ENCODE measurements at places on chromosomes 7 and 10.

- DNase-seq = no peak
Measured at GRCh38 chr10:71145352-71145945, 66.9 kb upstream of the UNC5B start.

DNA sequence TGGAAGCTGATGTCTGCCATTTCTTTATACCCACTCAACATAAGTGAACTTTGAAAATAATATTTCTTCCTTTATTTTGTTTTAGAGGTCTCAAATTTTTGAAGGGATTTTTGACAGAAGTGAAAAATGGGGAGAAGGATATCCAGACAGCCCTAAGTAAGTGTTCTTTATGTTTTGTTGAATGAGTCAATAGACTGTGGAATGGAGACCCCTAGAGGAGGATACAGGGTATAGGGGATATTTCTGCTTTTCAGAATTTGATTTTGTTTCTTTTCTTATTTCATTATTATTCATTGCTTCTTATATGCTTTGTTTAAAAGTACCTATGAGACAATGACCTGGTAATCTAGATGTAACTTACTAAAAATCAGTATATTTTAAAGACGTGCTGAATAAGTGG lies 34.4 kb downstream of the PLEKHA8 start:
- DNase-seq = peak; percentile 53

DNA sequence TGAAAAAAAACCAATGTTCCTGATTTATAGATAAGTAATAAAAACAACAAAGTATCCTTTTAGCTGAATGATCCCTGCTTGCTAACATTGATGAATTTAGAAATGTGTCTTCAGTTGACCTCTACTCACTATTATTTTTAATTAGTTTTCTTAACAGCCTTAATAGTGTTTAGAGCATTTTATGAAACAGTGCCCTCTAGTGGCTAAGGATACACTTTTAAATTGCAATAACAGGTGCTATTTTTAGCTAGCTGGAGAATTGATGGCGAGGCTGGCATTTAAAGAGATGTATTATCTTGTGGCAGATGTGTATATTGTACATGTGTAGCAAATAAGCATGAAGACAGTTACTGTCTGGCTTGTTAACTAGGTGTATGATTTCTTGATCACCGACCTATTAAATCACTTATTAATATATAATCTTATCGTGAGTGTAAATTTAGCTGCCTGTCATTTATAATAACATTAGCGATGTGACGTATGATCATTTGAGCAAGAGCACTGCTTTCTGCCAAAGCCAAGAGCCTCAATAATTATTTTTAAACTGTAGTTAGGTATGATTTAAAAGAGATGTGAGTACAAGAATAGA lies 451.9 kb downstream of the DPP6 start:
- peak; percentile 59 for DNase-seq

GRCh38 chr10:26881600-26882331 lies 21.0 kb upstream of the ABI1 start:
- peak; percentile 73 for DNase-seq

- DNase-seq = no peak
Measured at GRCh38 chr10:44258019-44258418, 126.9 kb downstream of the CXCL12 start.

GRCh38 chr7:81707196-81707595 lies 62.7 kb downstream of the HGF start:
- no peak for DNase-seq

- DNase-seq = no peak
Measured at GRCh38 chr10:30831426-30831825, 200.2 kb downstream of the ZNF438 start.

GRCh38 chr10:119135513-119135881 lies 30.0 kb downstream of the SFXN4 start:
- peak; percentile 93 for DNase-seq

DNA sequence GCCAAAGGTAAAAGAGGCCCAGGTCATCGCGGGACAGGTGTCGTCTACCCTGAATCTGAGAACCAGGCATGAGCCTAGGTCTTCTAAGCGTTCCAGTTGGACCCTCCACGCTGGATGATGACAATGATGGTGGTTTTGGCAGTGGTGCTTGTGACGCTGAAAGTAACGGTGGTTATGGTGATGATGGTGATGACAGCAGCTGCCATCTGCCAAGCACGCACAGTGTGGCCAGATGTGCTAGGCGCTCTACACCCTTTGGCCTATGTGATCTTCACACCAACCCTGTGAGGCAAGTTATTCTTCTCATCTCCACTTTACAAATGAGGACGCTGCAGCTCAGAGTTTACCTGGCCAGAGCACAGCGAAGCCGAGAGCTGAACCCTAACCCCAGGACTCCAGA lies 93.9 kb downstream of the FAM53B start:
- no peak for DNase-seq

- DNase-seq = no peak
Measured at GRCh38 chr7:11155883-11156282, 182.2 kb downstream of the PHF14 start.

DNA sequence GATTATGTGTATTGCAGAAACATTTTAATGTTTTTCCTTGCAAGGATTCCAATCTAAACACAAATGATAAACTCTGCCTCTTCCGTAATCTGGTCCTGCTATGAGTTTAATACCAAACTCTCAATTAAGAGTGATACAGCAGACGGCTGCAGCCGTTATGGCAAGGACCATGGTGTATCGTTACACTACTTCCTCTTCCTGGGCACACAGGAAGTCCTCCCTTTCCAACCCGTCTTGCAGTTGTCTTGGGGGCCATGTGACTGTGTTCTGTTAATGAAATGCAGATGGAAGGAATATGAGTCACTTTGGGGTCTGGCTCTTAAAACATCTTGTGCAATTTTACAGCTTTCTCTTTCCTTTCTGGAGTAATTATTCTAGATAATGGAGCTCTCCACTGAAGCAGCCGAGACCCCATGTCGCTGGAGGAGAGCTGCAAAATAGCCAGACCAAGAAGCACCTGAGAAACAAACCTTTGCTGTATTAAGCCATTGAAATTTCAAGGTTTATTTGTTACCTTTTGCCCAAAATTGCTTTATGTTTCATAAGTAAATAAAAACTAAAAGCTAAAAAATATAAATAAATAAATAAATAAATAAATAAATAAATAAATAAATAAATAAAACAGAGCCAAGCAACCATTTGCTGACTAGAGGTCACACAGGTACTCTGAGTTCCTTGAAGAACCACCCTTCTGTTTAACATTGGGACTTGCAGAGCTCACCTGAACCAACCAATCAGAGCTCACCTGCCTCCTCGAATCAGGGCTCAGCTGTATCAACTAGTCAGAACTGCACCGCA lies 74.7 kb downstream of the FRMPD2 start:
- peak; percentile 81 for DNase-seq

DNA sequence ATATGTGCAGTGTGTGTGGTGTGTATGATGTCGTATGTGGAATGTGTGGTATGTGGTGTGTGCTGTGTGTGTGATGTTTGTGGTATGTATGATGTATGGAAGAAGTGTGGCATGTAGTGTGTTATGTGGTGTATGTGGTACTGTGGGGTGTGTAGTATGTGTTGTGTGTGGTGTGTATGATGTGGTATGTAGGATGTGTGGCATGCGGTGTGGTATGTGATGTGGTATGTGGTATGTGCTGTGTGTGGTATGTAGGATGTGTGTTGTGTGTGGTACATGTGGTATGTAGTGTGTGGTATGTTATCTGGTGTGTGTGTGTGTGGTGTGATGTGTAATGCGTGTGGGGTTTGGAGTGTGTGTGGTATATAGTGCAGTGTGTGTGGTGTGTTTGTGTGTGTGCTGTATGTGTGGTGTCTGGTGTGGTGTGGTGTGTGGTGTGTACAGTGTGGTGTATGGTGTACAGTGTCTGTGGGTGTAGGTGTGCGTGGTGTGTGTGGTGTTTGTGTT lies 129.6 kb downstream of the ATP6V0E2 start:
- no peak for DNase-seq

DNA sequence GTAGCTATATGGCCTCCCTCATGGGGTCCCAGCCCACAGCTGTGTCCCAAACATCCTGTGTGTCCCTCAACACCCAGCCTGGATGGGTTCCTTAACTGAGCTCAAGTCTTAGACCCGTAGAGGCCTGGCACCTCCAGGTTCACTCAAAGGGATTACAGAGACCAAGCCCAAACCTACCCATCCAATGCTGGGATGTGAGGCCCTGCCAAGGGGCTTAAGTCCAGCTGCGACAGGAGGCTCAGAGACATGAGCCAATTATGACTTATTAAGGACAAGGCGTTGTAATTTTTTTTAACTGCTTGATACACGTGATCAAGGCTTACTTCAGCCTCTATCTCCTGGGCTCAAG lies 105.6 kb upstream of the RET start:
- DNase-seq = no peak

DNA sequence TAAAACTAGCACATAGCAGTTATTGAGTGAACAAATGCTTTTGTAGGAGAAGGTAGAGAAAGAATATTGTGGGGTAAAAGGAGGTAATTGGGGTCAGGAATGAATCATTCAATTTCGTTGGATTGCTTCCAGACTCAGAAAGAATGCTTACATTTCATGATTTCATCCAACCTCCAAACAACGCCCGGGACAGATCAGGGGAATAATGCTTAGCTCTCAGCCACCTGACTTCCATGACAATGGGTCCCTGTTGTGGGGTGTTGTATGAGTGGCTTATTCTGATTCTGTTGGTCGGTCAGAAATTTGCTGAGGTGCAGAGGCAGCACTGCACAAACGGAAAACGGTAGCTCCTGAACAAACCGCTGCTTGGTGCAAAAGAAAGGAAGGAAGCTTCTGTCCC lies 24.0 kb upstream of the INPP5F start:
- DNase-seq = no peak

DNA sequence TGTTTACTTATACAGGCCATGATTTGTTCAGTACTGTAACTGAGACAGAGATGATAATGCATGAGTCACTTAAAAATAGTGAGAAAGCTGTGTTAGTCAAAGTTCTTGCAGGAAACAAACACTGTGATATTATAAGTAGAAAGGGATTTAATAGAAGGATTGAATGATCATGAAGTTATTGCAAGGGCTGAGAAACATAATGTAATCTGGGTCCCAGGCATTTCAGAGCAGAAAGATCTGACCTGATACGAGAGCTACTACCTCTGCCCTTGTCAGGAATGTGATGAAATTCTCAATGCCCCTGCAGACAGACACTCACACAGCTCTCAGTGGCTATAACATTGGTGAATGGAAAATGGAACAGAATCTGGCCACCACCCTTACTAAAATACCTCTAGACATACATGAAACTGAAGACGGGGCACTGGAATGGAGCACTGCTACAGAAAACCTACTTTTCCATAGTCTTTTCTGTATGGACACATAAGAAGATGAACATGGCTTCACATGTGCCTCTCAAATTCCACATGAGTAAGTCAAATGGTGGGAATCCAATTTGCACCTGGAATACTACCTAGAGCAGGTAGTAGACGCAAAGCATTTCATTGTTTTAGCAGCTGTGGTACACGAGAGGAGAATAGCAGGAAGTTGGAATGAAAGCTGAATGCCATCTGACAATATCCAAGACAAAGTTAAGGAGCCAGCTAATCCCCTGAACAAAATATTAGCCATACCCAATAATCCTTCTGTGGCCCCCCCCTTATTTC lies 19.1 kb upstream of the VWDE start:
- no peak for DNase-seq

GRCh38 chr7:121261207-121261884 lies 67.5 kb upstream of the WNT16 start:
- no peak for DNase-seq

- no peak for DNase-seq
Measured at GRCh38 chr7:139441961-139442360, 41.5 kb downstream of the KLRG2 start.

DNA sequence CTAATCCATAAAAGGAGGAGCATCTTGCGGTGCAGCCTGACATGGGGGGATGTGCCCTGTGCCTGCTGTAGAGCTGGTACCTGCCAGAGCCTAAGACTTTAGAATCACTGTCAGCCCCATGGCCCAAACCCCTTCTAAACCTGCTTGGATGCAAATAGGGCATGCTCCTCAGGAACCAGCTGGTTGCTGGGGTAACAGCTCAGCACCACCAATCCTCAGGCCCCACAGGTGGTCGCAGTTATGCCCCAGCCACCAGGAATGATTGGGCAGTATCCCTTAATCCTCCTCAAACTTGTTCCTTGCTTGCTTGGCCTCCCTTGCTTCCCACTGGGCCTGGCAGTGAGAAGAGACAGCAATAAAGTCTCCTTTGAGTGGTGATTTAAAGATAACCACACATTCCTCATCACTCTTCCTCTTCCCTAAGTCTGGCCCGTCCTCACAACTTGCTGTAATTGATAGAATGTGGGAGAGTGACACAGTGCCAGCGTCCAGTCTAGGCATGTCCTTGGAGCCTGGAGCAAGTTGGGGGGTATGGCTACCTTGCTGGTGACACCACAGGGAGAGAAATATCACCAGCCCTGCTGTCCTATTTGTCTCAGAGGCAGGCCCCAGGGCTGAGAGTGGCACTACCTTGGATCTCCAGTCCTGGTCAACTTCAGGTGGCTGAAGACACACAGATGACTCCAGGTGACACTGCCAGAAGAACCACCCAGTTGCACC lies 43.0 kb downstream of the VSTM4 start:
- DNase-seq = no peak

DNA sequence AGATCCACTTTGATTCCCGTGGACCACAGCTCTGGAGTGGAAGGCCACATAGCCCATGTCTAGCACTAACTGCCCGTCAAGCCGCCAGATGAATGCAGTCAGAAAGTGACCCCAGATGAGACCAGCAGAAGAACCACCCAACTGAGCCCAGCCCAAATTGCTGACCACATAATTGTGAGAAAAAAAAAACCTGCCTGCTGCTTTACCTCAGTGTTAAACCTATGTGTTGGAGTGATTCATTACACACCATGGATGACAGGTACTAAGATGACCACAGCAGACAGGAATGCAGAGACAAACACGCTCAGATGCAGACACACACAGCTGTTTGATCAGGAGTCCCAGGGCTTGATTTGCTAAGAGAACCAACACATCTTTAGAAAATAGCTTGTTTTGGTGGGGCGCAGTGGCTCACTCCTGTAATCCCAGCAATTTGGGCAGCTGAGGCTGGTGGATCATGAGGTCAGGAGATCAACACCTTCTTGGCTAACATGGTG lies 168.1 kb upstream of the PPP2R2D start:
- no peak for DNase-seq

- no peak for DNase-seq
Measured at GRCh38 chr7:44105832-44106231, 1.7 kb downstream of the AEBP1 start.

GRCh38 chr7:17600340-17600752 lies 301.9 kb downstream of the AHR start:
- DNase-seq = no peak

DNA sequence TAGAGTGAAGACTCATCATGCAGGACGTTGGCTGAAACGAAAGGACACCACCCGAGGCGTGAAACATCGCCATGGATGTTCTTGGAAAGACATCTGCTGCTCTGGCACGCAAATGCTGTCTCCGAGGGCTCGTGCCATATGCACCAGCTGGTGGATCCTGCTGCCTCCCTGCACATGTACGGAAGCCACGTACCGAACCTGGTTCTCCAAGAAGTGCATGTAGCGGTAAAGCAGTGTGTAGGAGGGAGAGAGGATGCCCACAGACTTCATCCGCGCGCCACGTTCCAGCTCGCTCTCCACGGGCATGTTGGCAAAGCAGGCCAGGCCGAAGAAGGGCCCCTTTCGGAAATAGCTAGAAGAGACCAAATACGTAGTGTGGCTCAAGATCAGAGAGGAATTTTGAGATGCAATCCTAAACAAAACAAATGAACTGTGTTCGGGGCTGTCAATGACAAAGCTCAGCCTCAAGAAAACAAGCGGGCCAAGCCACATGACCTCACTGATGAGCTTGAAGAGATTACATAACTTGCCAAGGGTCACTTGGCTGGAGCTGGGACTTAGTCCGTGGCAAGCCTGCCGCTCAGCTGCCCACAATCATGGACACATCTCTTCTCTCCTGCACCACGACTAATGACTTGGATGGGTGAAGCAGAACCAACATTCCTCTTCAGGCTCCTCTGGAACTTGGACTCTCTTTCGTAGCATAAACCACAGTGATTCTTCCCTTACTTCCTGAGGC lies 16.5 kb downstream of the DENND11 start:
- DNase-seq = no peak

Measured in suppressor macrophage treated with lipopolysaccharide for 4 hours (primary cell).